Fibroblast of upper back skin (primary cell): ENCODE measurements at places on chromosomes 4 and X.

DNA sequence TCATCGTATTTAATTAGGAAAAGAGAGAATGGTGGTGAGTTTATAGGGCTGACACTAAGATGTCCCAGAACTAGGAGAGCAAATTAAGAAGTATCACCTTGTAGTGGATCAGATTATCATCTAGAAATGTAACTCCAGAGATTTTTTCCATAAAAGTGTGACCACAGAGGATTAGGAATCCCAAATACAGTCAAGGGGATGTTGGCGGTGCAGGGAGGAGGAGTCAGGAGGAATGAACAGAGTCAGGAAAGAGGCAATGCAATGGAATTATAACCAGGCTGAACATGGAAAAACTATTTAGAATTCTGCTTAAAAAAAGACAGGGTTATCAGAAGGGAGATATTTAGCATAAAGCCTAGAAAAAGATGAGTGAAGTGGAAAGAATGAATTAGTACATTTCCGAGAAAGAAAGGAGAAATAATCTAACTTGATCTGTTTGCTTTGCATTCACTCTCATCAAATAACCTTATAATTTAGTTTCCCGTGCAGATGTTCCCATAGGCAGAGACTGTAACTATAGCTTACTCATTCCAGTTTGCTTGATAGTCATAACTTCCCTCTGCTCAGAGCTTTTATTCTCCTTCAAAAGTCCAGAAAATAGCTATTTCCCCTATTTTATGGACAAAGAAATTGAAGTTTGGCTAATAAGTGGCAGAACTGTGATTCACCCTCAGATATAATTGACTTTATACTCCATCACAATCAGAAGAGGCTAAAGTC is 56.4 kb downstream of the SCFD2 start:
- peak; percentile 47 for DNase-seq

DNA sequence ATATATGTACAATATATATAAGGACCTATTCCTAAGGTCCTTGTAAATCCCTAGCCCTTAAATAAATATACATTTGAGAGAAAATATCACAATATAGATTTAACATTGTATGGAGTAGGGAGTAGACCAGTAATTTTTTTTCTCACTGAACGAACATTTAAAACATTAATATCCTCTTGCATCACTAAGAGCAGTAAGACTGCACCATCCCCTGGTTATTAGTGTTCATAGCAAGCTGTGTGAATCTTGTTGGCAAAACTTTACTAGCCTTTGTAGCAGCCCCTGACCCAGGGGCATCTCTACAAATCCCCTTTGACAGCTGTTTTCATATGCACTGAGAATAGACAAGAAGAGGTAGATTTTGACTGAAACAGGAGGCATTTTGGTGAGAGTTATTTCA is 146.5 kb downstream of the IL1RAPL2 start:
- DNase-seq, result no peak

DNA sequence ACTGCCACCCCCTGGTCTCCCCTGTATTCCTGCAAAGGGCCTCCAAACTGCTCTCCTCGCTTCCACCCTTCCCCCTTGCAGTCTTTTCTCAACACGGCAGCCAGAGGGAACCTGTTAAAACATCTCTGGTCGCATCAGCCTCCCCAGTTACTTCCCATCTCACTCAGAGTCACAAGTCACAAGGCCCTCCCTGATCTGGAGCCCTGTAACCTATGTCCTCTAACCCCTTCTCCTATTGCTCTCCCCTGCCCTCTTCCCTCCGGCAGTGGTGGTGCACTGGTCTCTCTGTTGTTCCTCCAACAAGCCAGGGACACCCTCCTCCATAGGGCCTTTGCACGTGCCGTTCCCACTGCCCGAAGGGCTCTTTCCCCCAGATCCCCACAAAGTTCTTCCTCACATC is 73.2 kb downstream of the SH3KBP1 start:
- DNase-seq, result no peak

DNA sequence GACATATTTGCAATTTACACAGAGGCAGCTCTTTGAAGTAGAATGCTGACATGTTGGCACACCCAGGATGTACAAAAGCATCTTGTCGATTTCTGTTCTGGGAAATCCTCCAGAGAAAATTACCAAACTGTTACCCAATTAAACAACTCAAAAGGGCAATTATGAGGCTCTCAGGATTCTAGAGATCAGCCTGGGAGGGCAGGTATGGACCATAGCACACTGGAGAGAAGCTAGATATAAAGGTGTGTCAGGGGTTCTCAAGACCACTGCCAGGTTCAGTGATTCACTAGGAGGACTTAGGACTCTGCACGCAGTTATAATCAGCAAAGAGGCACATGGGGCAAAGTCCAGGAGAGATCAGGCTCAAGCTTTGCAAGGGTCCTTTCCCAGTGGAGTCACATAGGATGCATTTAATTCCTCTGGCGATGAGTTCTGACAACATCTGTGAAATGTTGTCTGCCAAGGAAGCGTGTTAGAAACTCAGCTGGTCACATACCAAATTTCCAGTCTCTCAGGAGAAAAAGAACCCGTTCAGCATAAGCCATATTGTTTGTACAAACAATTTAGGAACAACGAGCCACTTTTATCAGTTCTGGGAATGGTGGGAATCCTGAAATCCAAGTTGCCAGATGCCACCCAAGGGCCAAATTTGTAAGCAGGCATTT is 100.8 kb downstream of the SYTL5 start:
- no peak for DNase-seq

DNA sequence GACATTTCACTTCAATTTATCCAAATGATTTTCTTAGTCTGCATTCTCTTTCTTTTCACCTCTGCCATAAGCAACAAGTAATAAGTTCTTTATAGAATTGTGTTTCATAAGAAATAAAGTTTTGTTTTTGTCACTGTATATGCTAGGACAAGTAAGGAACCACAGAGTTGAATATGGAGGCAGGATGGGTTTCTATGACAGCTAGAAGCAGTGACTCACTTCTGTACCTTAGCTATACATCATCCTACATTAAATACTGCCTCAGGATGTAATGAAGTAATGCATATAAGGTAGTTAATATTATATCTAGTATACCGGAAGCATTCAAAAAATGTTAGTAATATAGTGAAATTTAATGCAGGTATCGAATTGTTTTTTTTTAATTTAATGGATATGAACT is 128.0 kb downstream of the PPA2 start:
- DNase-seq, result no peak

DNA sequence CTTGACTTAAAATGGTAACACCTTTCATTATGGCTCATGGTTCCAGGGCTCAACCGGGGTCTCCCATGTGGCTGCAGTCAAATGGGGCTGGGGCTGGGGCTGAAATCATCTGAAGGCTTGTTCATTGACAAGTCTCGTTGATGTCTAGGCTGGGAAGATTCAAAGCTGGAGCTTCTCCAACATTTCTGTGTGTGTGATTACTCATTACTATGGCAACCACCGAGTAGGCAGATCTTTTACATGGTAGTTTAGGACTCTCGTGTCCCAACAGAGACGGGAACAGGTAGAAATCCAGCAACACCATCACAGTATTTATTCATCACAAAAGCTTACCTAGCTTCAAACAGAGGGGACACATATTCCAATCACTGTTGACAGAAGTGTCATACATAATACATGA is 7.8 kb downstream of the YTHDC1 start:
- peak; percentile 55 for DNase-seq

- no peak for DNase-seq
Measured at GRCh38 chr4:16233569-16234177, 7.4 kb upstream of the TAPT1 start.

DNA sequence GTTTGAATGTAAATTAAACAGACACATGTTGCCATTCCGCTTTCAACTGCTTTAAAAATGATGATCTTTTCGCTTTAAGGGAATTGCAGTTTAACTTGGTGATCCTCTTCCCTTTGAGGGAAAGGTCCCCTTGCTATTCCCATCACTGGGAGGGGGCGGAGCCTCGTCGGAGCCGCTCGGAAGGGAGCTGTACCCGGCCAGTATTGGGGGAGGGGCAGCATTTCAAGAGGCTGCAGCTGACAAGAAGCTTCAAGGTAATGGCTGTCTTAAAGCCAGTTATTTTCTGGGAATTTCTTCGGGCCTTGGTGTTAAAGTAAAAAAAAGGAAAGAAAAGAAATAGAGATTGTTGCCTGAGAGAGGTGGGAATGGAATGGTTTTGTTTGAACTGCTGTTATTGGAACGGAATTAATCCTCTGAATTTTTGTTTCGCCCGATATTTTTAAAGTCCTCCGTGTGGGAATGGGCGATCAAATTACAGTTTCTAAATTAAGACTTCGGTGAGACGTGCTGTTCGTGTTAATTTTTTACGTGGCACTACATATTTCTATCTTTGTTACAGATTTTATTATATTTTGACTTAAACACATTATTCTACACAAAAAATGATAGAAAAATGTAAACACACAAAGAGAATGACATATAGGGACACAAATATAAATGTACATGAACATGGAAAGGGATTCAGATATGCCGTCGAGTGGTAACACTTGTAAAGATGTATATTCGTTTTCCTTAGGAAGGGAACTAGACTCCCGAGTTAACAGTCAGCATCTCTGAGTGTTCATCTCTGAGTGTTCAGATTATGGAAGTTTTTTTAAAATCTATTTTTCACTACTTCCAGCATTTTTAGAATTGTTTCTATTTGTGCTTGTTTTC is 9.2 kb downstream of the PWWP3B start:
- peak; percentile 59 for DNase-seq

DNA sequence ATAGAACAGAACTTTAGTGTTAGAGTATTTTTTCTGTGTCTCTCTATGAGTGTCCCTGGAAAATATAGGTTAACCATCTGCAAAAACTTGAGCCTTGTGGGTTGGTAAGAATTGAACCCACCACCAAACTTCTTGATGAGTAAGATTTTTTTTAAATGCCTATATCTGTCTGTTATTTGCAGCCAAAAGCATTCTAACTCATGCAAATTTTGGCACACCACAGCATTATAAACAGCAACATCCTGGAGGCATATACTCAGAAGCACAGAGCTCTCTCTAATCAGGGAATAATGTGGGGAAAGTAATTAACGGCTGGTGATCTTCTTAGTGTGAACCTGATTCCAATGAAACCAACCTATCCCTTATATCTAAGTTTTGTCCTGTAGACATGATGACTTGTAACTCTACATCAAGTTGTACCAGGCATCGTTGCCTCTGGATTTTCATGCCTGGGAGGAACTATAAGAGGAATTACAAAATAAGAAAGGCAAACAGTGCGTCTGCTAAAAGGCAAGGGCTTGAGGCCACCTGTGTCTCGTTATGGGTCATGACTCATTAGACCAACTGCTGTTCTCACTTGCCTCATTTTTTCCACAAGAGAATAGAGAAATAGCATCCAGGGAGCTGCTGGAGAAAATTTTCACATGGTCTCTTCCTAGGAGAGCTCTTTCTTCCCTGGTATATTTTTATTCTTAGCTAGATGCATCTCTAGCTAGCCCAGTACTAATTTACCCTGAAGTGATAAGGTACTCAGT is 202.4 kb downstream of the CHIC2 start:
- DNase-seq, result peak; percentile 96

DNA sequence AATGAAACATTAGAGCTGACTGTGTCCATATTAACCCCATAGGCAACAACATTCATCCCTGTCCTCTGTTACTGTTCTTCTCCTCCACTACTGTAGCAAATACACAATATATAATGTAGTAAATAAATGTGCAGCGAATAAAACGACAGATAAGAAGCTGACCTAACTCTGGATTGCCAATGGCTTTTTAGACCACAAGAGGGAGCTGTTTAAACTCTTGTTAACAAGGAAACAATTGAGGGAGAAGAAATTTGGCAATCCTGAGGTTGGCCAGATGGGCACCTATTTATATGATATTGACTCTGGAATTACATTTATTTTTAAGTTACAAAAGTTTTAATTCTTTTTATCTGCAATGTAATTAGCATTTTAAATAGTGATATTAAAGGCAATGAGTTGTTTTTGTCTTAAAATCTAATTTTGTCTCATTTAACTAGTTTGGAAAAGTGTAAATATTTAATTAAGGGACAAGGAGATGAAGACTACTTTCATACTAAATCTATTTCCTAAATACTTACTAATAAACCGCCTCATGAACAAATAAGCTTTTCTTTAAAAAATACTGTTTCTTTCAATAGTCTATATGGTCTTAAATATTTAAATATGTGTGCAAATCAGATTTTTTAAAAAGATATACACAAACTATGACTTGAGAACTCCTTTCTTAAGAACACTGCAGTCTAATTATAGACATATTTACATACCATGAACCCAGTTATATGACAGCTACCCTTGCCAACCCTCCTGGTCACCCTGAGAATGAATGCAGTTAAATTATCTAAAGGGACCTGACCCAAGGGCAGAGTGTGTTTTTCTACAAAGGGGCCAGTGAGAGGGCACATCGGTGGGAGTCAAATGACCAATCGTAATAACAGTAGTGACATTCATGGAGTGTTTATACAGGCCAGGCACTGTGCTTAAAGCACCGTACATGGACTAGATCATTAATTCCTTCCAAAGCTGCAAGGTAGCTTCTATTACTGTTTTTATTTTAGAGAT is 52.9 kb upstream of the HPF1 start:
- DNase-seq, result peak; percentile 81

DNA sequence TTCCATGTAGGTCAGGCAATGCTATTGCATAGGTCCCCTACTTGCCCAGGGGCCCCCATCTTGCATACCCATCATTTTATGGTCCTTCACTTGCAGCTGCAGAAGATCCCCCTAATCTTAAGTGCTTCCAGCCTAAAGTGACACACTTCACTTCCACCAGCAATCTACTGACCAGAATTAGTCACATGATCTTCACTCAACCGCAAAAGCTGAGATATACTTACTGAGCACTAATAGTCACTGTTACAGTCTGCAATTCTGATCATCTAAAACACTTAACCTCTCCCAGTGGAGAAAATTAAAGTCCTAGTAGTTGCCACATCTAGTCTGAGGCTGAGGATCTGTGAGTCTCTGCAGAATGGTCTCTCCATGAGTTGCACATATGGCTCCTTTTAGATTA is 82.1 kb downstream of the AREG start:
- DNase-seq, result no peak

DNA sequence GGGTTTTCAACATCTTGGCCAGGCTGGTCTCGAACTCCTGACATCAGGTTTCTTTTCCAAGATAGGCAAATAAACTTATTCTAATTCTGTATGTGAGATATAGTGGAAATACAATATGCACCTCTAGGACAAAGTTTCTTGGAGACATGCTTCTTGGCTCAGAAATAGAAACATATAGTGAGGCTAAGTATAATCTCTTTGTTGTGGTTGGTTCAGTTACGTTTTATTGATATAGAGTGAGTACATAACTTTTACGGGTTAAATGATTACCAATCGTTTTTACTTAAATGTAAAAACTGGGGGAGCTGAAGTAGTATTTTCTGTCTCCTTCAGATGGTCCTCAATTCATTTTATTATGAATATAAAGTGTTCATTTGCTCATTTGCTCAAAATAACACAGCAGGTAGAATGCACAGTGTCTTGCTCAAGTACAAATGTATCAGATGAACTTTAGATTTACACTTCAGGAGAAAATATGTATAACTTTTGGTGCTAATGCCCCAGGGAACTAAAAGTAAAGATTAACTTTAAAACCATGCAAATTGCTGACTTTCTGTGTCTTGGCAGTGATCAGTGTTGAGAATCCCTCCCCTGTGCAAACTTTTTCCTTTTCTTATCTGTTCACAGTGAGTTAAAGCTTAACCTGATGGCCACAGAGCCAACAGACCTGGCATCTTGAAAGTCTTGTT is 77.6 kb downstream of the AFF1 start:
- DNase-seq, result no peak

- DNase-seq, result no peak
Measured at GRCh38 chrX:44303119-44303518, 40.4 kb downstream of the EFHC2 start.
